GM18507 (cell line): ENCODE measurements at places on chromosomes 7 and 10.

DNA sequence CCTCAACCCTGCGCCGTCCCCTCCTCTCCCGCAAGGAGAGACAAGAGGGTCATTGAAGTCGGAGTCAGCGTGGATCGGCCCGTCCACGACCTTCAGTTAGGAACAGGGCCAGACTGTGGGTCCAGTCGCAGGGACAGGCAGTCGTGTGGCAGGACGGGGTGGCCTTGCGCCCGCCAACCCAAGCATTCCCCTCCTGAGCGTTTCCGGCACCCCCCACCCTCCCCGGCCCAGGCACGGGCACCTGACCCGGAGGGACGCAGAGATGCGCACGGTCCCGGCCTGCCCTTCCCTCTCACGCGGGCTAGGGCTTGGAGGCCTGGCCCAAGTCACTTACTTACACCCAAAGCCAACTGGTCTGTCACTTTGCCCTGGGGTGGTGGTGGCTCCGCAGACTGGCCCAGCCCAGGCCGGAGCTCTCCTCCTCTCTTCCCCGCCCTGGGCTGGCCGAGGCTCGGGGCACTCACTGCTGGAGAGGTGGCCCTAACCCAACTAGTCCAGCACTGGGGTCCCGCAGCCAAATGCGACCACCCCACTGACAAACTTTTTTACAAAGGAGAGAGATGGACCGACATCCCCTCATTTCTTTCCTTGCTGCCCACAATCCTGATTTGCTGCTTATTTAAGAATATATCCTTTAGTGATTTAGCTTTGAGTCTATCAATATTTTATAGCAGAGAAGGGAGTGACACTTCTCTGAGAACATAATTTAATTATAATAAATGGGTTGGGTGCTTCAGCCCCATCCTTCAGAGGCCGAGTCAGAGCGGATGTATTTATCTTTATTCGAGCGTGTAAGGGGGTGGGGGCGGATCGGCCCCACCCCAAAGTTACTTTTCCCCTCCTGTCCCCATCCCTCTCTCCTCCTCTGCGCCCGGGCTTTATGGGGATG is 1.2 kb upstream of the UNCX start:
- DNase-seq: no peak

GRCh38 chr7:12716134-12716681 is 28.8 kb downstream of the ARL4A start:
- no peak for DNase-seq

DNA sequence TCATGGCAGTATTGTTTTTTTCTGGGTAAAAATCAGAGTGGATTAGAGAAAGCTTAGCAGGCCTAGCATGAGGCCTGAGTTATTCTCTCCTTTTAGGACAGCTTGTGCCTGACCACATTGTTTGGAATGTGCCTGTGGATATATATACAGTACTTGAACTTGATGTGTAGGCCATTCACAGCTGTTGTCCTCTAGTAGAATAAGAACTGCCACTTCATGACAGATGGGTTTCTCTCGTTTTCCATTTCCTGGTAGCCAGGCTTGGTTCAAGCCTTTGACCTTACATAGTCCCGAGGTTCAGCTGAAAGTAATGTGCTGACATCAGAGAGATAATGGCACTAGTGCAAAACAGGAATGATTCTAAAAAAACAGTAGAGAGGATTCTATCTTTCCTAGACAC is 473.9 kb downstream of the AUTS2 start:
- no peak for DNase-seq

- DNase-seq: no peak
Measured at GRCh38 chr10:110636932-110637557, 7.1 kb upstream of the RBM20 start.

GRCh38 chr10:89151857-89152256 is 55.3 kb downstream of the CH25H start:
- DNase-seq: no peak

- no peak for DNase-seq
Measured at GRCh38 chr7:139744768-139745677, 32.8 kb downstream of the HIPK2 start.

DNA sequence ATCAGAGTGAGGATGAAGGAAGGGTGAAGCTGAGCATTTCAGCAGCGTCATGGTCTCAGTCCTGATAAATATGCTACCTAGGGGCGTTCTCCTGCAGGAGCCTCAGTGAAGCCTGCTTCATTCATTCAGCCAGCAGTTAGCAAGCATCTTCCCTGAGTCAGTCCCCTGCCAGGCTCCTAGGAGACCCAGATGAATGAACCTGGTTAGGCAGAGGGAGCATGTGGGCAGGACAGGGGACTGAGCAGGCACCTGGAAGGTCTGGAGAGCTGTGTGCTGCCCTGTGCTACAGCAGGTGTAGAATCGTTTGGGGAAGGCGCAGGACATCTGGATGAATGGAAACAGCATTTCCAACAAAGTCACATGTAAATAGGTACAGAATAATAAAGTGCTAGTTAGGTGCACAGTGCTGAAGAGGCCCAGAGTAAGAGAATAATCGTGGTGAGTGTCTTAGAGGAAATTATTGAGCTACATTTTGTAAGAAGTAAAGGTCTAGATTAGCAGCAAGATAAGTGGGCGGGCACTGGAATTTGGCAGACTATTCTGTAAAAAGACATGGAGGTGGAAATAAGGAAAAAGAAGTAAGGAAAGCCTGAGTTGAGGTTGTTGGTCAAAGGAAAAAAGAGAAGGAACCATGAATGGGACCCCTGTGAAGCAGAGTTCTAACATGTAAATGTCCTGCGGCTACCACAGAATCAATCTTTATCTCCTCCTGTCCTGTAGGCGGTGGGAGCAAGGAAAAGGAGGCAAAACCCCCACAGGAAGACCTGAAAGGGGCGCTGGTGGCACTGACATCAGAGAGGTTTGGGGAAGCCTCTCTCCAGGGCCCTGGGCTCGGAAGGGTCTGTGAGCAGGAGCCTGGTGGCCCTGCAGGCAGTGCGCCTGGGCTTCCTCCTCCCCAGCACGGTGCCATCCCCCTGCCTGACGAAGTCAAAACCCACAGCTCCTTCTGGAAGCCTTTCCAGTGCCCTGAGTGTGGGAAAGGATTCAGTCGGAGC is 12.0 kb downstream of the ZSCAN25 start:
- no peak for DNase-seq
